ENCODE measurements at places on chromosomes 2 and 18. TPM values are rescaled to one million over a fixed set of nuclear protein-coding genes. Genes with fewer than 3 reads are reported as not detected.

- no peak overlapping the region for H3K27ac ChIP-seq
- peaks cover 6% of the 10 kb centered on the region for H3K4me1 ChIP-seq
- H3K4me3 ChIP-seq: no peak overlapping the region
Measured at GRCh38 chr2:48991415-48992131, 162.7 kb downstream of the FSHR start.

- H3K4me3 ChIP-seq: no peak overlapping the region
- no peaks in the 10 kb centered on the region for H3K27me3 ChIP-seq
- H3K4me1 ChIP-seq: no peaks in the 10 kb centered on the region
- H3K36me3 ChIP-seq: peaks cover 4% of the 10 kb centered on the region
- H3K27ac ChIP-seq: no peak overlapping the region
Measured at GRCh38 chr18:56836173-56836572, 185.0 kb downstream of the WDR7 start.

DNA sequence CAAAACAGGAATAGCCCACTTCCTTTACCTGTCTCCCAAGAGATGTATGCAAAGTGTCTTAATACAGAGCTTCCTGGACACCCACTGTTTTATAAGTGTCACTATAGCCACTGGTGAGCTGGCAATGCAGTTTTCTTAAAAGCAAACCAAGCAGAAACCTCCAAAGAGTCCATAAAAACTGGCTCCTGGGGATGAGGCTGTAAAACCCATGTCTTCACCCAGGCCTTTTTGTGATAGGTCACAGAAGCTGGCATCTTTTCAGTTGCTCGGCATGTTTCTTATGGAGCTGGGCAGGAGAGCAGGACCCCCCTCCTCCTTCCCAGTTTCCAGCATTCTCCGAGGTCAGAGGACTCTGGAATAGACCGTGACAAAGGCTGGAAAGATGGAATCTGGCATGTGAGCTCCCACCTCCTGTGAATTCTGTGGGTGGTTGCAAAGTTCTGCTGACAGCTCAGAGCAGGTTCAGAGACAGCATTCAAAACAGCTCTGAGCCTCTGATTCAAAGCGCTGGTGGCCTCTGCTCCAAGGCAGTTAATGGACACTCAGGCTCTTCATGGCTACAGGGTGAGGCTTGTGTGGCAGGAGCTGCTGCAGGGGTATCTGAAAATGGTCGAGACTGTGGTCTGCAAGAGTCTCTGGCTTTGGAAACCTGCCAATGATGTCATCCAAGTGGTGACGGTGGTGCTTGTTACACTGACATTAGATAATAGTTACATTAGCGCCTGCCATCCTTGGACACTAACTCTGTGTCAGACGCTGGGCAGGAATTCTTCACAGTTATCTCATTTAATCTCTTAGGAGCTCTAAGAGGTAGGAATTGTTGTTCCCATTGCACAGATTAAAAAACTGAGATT, 283.4 kb downstream of the CLIP4 start:
- peaks cover 11% of the 10 kb centered on the region for H3K27me3 ChIP-seq
- no peak for DNase-seq
- no peaks in the 10 kb centered on the region for H3K36me3 ChIP-seq
- H3K27ac ChIP-seq: no peak overlapping the region
- H3K4me1 ChIP-seq: peaks cover 21% of the 10 kb centered on the region

The UCN gene
- total RNA-seq: 0.74 TPM
